Stimulated activated CD8-positive, alpha-beta memory T cell treated with anti-CD3 and anti-CD28 coated beads, Interleukin-15, amount 100 ng/mL, for 24 hours (primary cell): ENCODE measurements at places on chromosomes 5 and 9.

DNA sequence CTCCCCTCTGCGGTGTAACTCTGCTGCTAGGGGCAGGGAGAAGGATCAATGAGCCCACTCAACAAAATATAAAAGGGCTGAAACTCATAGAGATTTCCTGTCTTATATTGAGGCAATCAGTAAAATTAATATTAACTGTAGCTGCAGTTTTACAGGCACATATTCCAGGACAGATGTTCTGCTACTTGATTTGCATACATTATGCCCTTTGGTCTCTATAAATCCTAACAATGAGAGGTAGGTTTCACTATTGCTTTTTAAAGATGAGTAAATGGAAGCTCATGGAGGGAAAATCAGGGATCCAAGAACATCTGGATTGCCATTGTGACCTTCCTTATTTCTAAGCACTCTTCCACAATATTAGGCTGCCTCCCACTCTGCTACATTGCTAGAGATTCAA, 23.5 kb upstream of the TRIM32 start:
- no peak for DNase-seq

- no peak for DNase-seq
Observed at GRCh38 chr5:65012301-65012892, 243.7 kb downstream of the CWC27 start.

- no peak for DNase-seq
Observed at GRCh38 chr9:89670114-89670513, 65.3 kb downstream of the GADD45G start.

GRCh38 chr5:24712047-24712446, 67.3 kb upstream of the CDH10 start:
- DNase-seq: no peak

DNA sequence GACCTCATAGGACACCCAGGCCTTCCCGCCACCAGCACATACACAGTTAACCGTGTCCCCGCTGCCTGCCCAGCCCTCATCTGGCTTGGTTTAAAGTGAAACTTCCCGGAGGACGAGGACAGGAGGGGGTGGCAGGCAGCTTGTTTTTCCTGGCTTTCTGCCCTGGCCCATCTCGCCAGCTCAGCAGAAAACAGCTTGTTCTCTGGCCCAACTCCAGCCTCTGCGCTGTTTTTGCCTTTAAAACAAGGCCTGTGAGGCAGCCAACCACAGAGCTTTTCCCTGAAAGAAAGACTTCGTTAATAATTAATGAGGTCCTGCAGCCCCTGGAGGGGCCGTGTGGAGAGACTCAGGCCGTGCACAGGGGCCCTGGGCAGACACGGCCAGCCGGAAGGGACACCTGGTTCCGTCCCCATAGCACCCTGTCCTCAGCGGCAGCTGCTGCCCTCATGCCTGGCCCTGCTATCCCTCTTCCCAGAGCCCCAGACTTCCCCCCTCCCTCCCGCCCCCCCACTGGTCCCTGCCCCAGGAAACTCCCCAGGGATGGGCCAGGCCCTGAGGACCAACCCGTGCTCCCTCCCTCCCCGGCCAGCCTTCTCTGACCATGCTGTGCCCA, 108.7 kb downstream of the RXRA start:
- no peak for DNase-seq

GRCh38 chr9:76215066-76215465, 179.2 kb downstream of the RFK start:
- DNase-seq: no peak

DNA sequence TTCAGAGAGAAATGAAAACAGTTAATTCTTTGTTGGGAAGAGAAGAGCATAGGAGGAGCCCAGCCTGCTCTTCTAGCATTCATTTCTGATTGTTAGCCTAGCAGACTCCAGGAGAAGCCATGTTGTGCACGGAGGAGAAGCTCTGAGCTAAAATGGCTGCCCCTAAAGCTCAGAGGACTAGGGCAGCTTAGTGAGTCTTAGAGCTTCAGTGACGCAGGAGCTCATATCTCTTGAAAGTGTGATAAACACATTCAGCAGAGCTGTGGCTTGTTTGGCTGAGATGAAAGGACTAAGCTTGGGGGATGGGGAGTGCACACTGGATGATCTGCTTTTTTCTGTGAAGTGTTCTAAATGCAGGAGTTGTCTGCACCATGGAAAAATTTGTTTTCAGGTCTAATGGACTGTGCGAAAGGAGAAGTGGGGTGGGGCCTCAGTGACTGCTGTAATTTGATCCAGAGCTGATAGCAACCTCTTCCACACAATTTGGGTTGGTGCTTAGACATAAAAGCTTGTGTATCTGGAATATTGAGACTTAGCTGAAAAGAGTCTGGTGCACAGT, 58.5 kb downstream of the ZNF462 start:
- DNase-seq: no peak

DNA sequence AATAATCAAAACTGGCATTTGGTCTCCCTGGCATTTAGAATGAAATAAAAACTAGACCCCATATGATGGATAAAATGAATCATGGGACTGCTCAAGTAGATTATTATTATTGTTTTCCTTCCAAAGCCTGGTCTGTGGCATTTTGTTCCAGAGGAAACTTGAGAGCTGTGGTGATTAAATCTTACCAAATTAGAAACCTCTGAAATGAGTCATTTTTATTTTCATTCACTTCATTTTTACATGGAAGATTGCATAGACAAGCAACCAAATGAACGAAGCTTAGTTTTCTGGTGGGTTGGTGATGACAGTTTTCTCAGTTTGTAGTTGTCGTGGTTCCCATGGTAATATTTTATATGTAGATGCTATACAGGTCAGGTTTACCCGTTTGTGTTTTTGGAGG, 23.4 kb downstream of the PAM start:
- no peak for DNase-seq

DNA sequence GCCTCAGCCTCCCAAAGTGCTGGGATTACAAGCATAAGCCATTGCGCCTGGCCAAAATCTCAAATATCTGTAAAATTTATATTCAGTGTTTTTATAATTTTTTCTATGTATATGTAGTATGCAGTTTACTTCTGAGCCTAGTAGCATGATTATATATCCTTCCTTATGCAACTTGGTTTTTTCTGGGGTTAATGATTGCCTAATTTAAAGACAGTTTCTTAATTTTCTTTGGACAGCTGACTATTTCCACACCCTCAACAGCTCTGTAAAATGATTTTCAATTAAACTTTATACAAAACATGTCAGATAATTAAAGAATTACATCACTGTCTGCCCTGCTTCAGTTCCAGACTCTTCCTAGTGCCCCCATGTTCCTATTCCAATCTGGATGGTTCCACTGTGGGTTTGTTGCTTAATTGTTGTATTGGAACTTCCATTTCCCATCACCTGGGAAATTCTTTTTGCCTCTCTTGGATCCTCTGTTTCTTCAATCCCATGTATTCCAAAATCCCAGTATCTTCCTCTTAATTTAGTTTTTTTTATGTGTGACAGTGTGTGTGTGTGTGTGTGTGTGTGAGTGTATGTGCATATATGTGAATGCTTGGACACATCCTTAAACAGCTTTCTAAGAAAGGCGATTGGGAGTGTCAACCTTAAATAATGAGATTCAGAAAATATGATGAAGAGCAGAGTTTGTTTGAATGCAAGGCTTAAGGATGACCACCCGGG, 53.2 kb downstream of the C5orf22 start:
- no peak for DNase-seq

DNA sequence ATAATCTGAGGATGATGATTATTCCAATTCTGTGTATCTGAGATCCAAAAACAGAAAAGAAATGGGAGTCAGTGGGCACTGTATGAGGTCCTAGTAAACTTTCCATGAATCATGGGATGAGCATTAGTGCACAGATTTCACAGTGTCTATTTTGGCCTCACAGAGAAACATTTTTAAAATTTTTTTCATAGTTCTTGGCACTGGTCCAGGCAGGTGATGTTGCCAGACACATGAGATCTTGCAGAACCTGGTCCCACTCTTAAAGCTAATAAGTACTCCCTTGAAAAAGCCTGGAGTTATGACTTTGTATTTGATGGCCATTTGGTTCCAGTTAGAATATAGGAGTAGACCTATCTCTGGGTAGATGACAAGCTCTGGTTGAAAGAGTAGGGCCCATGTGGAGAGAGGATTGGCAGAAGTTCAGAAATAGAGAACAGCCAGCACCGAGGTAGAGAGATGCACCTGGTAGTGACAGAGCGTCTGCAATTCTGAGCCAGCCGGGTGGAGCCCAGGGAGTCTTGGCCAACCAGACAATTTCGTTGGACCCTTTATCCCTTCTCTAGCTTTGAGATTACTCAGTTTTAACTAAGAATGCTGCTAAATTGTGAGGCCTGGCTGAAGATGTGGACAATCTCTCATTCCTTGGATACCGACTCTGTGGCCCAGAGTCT, 6.3 kb upstream of the TNFSF15 start:
- no peak for DNase-seq

DNA sequence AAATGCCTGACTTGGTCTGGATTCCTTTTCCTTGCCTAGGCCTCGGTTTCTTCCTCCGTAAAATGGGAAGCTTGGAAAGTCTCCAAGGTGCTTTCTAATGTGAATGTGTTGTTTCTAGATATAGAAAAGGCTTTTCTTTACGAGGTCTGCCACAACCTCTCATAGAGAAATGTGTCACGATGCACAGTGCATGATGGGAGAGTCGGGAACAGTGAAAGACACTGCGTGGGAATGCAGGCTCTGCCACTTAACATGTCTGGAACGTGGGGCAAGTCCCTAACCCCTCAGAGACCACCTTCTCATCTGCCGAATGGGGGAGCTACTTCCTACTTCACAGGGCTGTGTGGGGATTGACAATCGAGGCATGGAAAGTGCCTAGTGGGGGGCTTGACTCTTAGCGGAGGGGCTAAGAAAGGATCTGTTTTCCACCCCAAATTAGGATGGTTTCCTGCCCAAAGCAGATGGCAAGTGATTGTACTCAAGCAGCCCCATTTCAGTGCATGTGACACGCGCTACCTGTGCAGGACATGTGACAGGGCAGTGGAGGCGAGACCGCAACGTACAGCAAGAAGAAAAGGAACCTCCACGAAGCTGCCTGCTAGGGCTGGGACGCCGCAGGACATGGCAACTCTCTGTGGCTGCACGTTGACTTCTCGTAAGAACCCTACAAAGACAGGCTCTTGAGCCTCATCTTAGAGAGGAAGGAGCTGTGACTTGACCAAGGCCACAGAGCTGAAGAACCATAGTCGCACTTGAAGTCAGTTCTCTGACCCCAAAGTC, 115.2 kb downstream of the CRB2 start:
- DNase-seq: no peak

DNA sequence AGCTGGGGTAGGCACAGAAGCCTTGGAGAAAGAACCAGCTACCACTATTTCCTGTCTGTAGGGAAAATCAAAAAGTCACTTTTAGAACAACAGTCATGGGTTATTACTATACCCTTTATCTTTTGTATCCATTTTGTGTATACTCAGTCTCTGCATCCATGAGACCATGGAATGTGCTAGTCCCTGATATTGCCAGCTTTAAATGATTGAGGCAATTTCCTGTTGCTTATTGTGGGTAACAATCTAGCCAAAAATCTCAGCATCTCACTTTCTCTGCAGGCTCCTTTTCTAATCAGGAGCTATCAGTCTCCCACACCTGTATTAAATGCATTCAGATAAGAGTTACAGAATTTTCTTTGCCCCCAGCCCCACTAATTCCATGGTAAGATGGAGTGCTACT, 968 bp upstream of the KDM3B start:
- no peak for DNase-seq

- no peak for DNase-seq
Observed at GRCh38 chr5:135680713-135681112, 101.9 kb upstream of the CXCL14 start.

DNA sequence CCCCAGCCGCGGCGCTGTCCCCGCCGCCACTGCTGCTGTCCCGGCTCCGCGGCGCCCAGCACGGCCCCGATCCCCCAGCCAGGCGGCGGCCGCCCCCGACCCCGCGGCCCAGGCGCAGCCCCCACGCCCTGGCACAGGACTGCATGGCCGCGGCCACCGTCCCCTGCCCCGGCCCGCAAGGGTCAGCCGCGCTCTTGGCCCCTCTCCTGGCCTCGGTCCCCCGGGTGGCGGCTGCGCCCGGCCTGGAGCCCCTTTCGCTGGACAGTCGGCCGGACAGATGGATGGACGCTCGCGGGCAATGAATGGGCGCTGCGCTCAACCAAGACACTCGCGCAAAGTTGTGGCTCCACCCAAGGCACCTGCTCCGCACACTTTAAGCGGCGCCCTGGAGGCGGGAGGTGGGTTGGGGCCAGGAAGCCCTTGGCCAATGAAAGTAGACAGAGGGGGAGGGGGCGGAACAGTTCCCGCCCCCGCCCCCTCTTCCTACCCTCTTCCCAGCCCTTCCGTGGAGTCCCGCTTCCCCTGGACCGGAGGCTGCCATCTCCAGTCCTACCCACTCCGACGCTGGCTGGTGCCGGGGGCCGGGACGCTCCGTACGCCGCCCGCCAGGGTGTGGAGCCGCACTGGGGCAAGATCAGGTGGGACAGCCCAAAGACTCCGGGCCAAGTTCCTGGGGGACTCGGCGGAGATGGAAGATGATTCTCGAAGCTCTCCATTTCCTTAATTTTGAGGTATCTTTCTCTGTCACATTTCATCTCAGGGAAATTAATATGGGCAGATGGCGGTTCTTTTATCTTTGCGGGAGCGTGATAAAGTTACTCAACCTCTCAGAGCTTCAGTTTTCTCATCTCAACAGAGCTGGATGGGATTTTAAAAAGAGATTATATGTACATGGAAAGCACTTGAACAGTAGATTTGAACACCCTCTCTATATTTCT, at the start of gene GLDC:
Gene GLDC (minus strand): TSS at position 375 of the 938 bp plus-strand sequence. CDS start 230 bp downstream, at position 145.
- no peak for DNase-seq

DNA sequence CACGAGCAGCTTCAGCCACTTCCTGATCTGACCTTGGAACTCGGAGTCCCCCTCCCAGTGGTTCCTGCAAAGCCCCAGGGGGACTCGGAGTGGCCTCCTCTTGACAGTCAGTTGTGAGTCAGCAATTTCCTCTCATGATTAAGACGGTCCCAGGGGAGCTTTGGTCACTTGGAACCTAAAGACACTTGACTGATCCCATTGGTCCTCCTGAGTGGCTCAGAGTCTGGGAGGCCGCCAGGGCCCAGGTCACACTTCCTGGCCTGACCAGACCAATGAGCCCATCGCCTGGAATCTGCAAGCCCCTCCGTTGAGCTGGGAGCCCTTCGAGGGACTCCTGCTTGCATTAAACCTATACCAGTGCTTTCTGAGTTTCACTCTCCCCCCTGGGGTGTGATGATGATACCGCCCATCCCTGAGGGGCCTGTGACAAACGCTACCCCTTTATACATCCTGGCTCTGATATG, 29.1 kb downstream of the TSPAN17 start:
- no peak for DNase-seq

GRCh38 chr5:102682101-102682647, 72.9 kb upstream of the PAM start:
- no peak for DNase-seq

GRCh38 chr9:116350213-116350612, 196.6 kb downstream of the PAPPA start:
- DNase-seq: no peak
